HepG2 (cell line): ENCODE measurements at places on chromosomes 2 and 18.

GRCh38 chr2:215753808-215754207, 259.5 kb downstream of the MREG start:
- no peak for DNase-seq

DNA sequence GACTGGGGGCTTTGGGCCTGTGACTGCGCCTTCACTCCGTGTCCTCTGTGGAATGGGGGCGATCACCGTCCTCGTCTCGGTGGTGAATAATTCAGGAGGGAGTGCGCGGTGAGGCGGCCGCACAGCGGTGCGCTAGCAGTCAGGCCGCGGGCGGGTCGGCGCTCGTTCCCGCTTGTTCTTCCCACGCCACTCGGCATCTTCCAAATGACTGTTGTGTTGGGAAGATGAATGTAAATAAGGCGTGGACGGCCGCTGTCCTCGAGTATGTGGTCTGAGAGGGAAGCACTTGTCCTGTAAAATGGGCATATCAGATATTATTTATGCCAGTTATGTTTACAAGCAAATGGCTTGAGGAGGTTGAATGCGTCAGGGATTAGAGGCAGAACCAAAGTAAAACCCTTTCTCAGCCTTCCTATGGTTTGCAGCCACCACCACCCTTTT, 608 bp upstream of the VPS4B start:
- no peak for DNase-seq

GRCh38 chr2:200652158-200652557, 66.3 kb downstream of the AOX1 start:
- no peak for DNase-seq

- no peak for DNase-seq
Measured at GRCh38 chr18:29181151-29181901, 1004.4 kb upstream of the CDH2 start.

GRCh38 chr2:205383601-205384000, 298.7 kb upstream of the NRP2 start:
- no peak for DNase-seq

GRCh38 chr2:79715338-79715737, 202.5 kb downstream of the CTNNA2 start:
- no peak for DNase-seq

- DNase-seq = no peak
Measured at GRCh38 chr2:54572636-54573536, 116.8 kb downstream of the SPTBN1 start.

DNA sequence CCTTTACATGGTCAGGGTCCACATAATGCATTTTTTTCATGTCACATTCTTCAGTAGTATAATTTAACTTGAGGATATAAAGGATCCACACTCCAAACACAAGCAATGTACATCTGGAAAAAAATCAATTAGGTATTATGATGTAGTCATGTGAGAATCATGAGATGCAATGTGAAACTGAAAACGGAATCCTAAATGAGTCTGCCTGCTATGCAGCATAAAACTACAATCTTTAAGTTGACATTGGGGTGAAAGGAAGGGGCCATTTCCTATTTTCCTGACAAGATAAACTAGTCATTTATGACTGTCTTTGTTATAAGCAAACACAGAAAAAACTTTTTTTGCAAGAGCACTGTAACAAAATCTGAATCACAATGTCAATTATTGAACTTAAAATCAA, 27.6 kb downstream of the ST3GAL5 start:
- DNase-seq = no peak
